Liver (tissue), 10 donors: ENCODE measurements at places on chromosomes 2 and 18.

GRCh38 chr18:9694174-9694573, 13.9 kb upstream of the RAB31 start:
- DNase-seq: no peak
- H3K36me3 ChIP-seq: no peaks in the 10 kb centered on the region
- H3K27ac ChIP-seq: no peak overlapping the region
- H3K27me3 ChIP-seq: no peaks in the 10 kb centered on the region

GRCh38 chr2:45256867-45257641, 247.8 kb upstream of the SIX2 start:
- no peak overlapping the region for H3K4me3 ChIP-seq
- no peak overlapping the region for H3K27ac ChIP-seq
- H3K27me3 ChIP-seq: no peaks in the 10 kb centered on the region
- H3K36me3 ChIP-seq: no peaks in the 10 kb centered on the region
- peak; percentile 52 for DNase-seq
- H3K4me1 ChIP-seq: peaks cover 49% of the 10 kb centered on the region

GRCh38 chr18:57983965-57984364, 60.1 kb upstream of the NEDD4L start:
- no peaks in the 10 kb centered on the region for H3K27me3 ChIP-seq
- no peaks in the 10 kb centered on the region for H3K36me3 ChIP-seq
- no peak overlapping the region for H3K27ac ChIP-seq

- H3K4me3 ChIP-seq: no peak overlapping the region
- no peak for DNase-seq
- no peak overlapping the region for H3K27ac ChIP-seq
- H3K27me3 ChIP-seq: peaks cover 2% of the 10 kb centered on the region
Measured at GRCh38 chr2:236242057-236242495, 22.1 kb downstream of the ASB18 start.

GRCh38 chr2:129233166-129233565, 746.3 kb upstream of the RAB6C start:
- H3K27ac ChIP-seq: no peak overlapping the region
- no peaks in the 10 kb centered on the region for H3K27me3 ChIP-seq
- no peak for DNase-seq
- H3K36me3 ChIP-seq: no peaks in the 10 kb centered on the region

DNA sequence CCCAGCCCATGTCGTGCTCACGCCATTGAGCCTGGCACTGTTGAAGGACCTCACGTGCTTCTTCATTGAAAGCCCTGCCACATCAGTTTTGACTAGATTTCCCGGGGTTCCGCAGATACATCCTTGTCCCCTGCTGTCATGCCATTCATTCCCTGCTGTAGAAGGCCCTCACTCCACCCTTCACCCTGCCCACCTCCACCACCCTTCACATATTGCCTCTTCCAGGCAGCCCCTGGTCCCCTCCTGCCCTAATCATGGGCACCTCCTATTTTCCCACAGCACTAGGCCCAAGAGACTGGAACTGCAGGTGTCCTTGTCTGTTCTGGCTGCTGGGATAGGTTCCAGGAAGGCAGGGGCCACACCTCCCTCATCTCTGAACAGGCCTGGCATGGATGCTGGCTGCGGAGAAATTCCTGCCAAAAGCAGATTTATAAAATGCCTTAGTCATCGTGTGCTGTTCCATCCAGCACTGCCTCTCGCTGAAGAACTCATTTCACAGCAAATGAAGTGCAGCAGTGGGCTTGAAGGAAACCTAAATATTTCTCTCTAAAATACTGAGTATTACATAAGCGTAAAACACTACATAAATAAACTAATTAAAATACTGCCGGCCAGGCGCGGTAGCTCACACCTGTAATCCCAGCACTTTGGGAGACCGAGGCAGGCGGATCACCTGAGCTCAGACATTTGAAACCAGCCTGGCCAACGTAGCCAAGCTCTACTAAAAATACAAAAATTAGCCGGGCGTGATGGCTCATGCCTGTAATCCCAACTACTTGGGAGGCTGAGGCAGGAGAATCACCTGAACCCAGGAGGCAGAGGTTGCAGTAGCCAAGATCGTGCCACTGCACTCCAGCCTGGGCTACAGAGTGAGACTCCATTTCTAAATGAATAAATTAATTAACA, 38.4 kb downstream of the EIF4E2 start:
- H3K4me3 ChIP-seq: no peak overlapping the region
- H3K27me3 ChIP-seq: no peaks in the 10 kb centered on the region
- DNase-seq: no peak
- peak overlapping the region; percentile 38 for H3K27ac ChIP-seq

GRCh38 chr2:150931451-150931850, 330.2 kb downstream of the RBM43 start:
- no peaks in the 10 kb centered on the region for H3K27me3 ChIP-seq
- H3K4me3 ChIP-seq: no peak overlapping the region
- no peak overlapping the region for H3K27ac ChIP-seq
- H3K4me1 ChIP-seq: no peaks in the 10 kb centered on the region
- no peak for DNase-seq

DNA sequence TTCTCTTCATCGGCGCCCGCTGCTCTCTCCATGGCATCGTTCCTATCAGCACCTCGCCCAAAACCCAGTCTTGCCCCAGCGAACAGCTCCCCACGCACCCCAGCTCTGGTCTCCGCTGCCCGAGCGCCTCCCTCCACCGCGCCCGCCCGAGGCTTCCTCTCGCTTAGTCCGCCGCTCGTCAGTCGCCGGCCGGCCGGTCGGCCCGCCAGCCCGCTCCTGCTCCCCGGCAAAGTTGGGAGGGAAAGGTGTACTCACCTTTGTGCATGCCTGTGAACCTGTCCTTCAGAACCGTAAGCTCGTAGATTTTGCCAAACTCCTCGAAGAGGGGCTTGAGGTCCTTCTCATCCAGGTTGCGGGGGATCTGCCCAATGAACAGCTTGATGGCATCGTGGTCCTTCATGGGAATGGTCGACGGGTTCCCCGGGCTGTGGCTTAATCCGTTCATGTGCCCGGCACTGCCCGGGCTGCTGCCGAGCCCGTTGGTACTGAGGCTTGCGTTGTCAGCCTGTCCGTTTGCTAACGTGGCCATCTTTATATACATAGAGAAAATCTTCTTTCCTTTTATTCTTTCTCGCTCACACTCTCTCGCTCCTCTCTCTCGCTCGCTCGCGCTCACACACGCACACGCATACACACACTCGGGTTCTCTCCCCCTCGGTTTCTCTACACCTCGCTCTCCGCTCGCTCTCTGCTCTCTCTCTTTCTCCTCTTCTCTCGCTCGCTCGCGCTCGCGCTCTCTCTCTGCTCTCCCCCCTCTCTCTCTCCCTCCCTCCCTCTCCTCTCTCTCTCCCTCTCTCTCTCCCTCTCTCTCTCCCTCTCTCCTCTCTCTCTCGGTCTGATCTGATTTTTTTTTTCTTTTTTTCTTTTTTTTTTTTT, at the start of gene CELF4:
CELF4 (minus strand) TSS at position 698 of the 876 bp plus-strand sequence.
- H3K27ac ChIP-seq: no peak within 1 kb of the TSS
- H3K4me3 ChIP-seq: peak within 1 kb of the TSS; percentile 71
- H3K27me3 ChIP-seq: peaks cover 15% of the 10 kb centered on the region
- DNase-seq: no peak
- no peaks in the 10 kb centered on the region for H3K36me3 ChIP-seq

- no peaks in the 10 kb centered on the region for H3K27me3 ChIP-seq
- no peaks in the 10 kb centered on the region for H3K4me1 ChIP-seq
- no peak for DNase-seq
- H3K4me3 ChIP-seq: no peak overlapping the region
Measured at GRCh38 chr2:238911376-238912227, 63.7 kb downstream of the TWIST2 start.

DNA sequence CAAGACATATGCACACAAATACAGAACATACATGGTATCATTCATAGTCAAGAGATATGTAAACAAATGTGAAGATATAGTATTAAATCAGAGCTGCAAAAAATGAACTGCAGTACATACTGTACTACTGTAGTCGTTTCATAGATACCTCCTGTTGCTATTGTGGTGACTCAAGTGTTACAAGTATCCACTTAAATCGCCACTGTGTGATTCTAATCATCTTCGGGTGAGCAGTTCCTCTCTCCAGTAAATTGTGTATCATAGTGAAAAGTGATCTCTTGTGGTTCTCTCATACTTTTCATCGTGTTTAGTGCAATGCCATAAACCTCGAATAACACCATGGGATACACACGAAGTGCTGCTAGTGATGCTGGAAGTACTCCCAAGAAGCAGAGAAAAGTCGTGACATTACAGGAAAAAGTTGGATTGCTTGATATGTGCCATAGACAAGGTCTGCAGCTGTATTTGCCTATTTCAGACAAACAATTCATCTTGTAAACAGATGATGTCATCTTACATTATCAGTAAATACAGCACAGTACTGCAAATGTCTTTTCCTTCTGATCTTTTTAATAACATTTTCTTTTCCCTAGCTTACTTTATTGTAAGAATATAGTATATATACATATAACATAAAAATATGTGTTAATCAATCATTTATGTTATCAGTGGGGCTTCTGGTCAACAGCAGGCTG, 222.2 kb downstream of the BCL11A start:
- no peak for DNase-seq
- no peak overlapping the region for H3K4me3 ChIP-seq
- H3K27me3 ChIP-seq: no peaks in the 10 kb centered on the region
- no peak overlapping the region for H3K27ac ChIP-seq
- H3K36me3 ChIP-seq: no peaks in the 10 kb centered on the region

- no peaks in the 10 kb centered on the region for H3K27me3 ChIP-seq
- H3K4me3 ChIP-seq: no peak overlapping the region
- DNase-seq: no peak
- no peaks in the 10 kb centered on the region for H3K36me3 ChIP-seq
- no peak overlapping the region for H3K27ac ChIP-seq
- no peaks in the 10 kb centered on the region for H3K4me1 ChIP-seq
Measured at GRCh38 chr2:117760916-117761315, 53.6 kb upstream of the DDX18 start.

DNA sequence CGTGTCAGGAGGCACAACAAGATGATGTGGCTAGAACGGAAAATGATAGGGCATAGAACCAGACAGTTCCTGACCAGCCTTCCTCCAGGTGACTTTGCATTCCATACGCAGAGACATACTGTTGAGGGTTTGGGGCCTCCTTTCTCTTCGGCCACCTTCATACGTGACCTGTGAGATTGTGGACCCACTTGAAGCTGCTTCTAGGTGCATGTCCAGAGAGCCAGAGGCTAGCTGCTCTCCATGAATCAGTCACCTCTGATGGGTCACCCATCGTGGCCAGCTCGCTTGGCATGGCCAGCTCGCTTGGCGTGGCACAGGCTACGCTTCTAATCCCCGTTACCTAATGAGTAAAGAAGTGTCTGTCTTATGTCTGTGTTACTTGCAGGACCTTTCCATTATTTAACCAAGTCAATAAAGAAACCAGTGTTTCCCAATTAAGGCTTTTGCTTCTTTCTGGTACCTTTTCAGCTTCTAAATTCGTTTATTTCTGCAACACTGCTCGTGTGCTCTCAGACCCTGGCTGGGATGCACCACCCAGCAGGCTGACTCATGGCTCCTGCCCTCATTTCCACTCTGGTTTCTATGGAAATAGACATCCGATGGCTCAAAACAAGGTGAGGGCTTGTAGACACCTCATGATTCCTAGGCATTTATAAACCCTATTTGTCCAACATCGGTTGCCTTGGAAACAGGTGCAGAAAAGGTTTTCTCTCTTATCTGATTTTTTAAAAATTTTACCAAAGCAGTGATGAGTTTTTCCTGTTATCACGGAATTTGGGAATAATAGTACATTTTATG, 86.7 kb upstream of the B3GNT7 start:
- H3K4me1 ChIP-seq: no peaks in the 10 kb centered on the region
- H3K27ac ChIP-seq: no peak overlapping the region
- DNase-seq: no peak
- H3K27me3 ChIP-seq: no peaks in the 10 kb centered on the region
- no peaks in the 10 kb centered on the region for H3K36me3 ChIP-seq
- H3K4me3 ChIP-seq: no peak overlapping the region

GRCh38 chr2:9707008-9707407, 76.2 kb upstream of the YWHAQ start:
- no peak overlapping the region for H3K4me3 ChIP-seq
- no peaks in the 10 kb centered on the region for H3K27me3 ChIP-seq
- DNase-seq: peak; percentile 50
- no peak overlapping the region for H3K27ac ChIP-seq
- no peaks in the 10 kb centered on the region for H3K36me3 ChIP-seq

GRCh38 chr18:66769375-66769774, 165.5 kb upstream of the CDH19 start:
- no peak overlapping the region for H3K4me3 ChIP-seq
- no peaks in the 10 kb centered on the region for H3K36me3 ChIP-seq
- H3K27ac ChIP-seq: no peak overlapping the region
- H3K27me3 ChIP-seq: no peaks in the 10 kb centered on the region

GRCh38 chr2:232611559-232612218, 21.7 kb upstream of the EFHD1 start:
- no peaks in the 10 kb centered on the region for H3K4me1 ChIP-seq
- no peak overlapping the region for H3K4me3 ChIP-seq
- H3K36me3 ChIP-seq: no peaks in the 10 kb centered on the region
- DNase-seq: peak; percentile 80

DNA sequence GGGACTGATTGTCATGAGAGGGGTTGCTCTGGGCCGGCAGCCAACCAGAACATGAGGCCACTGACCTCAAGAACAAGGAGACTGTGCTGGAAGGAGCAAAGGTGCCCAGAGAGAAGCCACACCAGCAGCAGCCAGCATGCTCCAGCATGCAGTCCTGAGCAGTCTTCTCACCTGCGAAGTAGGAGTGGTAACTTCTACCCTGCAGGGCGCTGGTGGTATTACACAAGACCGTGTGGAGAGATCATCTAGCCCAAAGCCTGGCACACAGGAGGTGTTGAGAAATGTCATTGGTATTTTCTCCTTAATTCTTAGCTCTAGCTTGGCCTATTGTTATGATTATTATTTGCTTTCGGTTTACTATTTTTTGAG, 132.7 kb downstream of the TSN start:
- DNase-seq: no peak
- no peaks in the 10 kb centered on the region for H3K27me3 ChIP-seq
- H3K4me3 ChIP-seq: no peak overlapping the region
- no peaks in the 10 kb centered on the region for H3K4me1 ChIP-seq

- H3K27me3 ChIP-seq: no peaks in the 10 kb centered on the region
- no peaks in the 10 kb centered on the region for H3K36me3 ChIP-seq
- H3K27ac ChIP-seq: no peak overlapping the region
- no peak overlapping the region for H3K4me3 ChIP-seq
Measured at GRCh38 chr2:4900861-4901770, 791.1 kb upstream of the SOX11 start.

DNA sequence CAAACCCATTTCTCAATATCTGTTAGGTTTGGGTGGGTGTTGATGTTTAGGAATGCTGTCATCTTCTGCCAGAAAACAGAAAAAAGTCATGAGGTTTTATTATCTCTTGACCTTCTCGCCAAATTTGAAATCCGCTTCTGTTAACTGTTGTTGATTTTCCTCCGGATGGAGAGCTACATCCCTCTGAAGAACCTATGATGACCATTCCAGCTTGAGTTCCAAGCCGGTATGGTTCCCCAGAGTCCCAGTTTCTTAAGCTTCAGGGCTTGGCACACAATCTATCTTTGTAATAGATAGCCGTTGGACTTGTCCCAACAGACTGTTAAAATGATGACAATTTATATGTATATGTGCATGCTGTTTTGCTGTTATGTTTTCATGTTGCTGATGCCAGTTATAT, 1201.0 kb downstream of the LRP1B start:
- H3K4me1 ChIP-seq: no peaks in the 10 kb centered on the region
- no peaks in the 10 kb centered on the region for H3K36me3 ChIP-seq
- H3K27me3 ChIP-seq: no peaks in the 10 kb centered on the region
- H3K27ac ChIP-seq: no peak overlapping the region
- no peak overlapping the region for H3K4me3 ChIP-seq
- DNase-seq: no peak
